Cardiac fibroblast (primary cell): ENCODE measurements at places on chromosomes 11 and 22.

- peak; percentile 25 for DNase-seq
Observed at GRCh38 chr11:27592098-27592780, 85.7 kb upstream of the LIN7C start.

GRCh38 chr11:82930734-82931133 lies 29.2 kb downstream of the DDIAS start:
- no peak for DNase-seq

DNA sequence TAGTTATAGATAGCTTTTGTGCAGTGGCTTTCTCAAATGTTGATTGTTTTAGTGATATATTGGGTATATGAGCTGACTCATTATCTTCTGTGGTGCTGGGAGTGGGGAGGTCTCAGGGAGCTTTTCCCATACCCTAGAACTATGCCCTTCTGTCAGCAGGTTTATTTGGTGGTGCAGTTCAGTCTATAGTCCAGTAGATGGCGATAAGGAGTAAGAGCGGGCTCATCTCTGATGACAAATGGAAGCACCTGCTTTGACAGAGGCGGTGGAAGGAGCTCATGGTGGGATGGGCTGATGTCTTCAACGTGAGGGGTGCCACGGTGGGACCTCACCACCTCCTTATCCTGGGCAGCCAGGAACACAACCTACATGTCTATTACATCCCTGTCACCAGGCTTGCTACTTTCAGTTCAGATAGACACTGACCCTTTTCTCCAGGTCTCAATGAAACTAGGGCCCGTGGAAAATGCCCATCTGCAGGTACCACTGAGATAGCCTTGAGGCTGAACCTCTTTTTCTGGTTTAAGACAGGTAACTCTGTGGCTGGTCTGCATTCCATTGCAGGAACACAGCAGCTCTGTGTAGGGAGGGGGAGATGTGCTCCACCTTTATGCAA lies 13.0 kb upstream of the OR6A2 start:
- peak; percentile 50 for DNase-seq

DNA sequence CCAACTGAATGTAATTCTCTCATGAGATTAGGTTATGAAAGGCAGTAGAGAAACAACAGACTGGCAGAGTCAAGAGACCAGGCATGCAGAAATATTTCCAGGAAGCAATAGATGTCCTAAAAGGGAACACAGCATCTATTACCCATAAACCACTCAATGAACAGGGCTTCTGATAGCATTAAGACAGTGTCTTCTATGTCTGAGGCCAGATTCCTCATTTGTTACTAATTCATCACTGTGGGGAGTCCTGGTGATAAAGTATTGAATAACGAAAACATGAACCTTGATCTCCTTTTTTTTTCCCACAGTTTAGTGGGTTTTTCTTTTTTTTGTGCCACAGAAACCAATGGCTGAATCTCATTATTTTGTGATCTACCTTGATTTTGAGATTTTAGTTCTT lies 339.0 kb downstream of the METTL15 start:
- peak; percentile 33 for DNase-seq

- DNase-seq: no peak
Observed at GRCh38 chr11:10410844-10411200, 44.2 kb upstream of the AMPD3 start.
